ENCODE measurements at places on chromosomes 6 and 20.

DNA sequence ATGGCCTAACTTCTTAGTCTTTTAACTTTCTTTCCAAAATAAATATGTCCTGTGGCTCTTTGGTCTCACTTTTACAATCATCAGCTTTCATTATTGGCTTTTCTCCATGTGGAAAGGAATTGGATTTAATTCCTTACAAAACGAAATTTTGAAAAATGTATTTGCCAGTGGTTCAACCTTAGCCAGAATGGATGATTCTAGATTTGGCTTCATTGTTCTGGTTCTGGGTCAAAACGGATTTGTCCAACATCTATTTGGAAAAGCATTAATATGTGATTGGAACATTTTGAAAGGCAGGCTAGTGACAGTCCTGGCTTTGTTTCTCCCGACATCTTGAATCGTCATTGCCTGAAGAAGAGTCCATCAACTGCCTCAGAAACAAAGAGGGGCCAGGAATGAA, 59.2 kb downstream of the TENT5A start:
- DNase-seq = no peak

DNA sequence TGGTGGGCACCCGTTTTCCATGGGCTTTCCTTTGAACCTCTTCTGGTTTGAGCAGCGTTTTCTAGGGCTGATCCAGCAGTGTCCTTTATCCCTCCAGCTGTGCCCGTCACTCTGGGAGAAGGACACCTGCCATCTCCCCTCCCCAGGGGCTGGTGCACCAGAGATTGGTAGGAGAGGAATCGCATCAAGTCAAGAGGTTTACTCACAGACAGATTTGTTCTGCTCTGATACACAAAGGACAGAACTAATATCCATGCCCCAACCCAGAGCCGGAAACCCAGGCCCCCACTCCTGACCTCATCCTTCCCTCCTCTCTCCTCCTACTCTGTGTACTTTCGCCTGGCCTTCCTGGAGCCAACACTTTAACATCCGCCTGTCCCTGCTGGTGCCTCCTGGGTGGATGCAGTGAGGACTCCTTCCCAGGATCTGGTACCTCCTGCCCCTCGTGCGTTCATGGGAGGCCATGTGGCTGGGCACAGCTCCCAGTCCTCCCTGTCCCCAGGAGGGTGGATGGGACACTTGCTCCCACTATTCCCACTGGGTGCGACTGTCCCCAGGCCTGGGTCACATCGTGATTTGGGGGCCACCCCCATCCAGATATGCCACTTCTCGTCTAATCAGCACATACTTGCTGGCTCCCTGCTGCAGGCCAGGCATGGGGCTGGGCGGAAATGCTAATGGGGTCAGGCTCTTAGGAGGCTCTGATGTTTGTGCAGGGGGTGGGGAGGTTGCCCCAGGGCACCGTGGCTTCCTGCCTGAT, 286.3 kb downstream of the CDH4 start:
- no peak for DNase-seq

DNA sequence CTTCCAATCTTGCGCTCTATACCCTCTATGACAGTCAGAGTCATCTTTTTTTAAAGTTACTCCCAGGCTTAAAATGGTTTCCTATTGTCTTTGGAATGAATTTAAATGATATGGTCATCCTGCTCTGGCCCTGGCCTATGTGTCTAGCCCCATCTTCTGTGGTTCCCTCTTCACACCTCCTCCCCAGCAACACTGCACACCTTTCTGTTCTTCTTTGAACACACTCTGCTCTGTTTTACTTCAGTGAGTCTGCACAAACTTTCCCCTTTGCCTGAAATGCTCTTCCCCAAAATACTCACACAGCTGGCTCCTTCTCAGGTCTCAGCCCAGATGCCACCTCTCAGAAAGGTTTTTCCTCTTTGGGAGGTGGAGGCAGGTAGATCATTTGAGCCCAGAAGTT, 132.7 kb downstream of the FYN start:
- DNase-seq = no peak

GRCh38 chr20:47351643-47352331, 4.7 kb downstream of the ZMYND8 start:
- DNase-seq = no peak

GRCh38 chr6:129501740-129502660, 208.0 kb downstream of the ARHGAP18 start:
- no peak for DNase-seq

GRCh38 chr6:26420688-26421171, 18.7 kb downstream of the BTN3A1 start:
- no peak for DNase-seq

DNA sequence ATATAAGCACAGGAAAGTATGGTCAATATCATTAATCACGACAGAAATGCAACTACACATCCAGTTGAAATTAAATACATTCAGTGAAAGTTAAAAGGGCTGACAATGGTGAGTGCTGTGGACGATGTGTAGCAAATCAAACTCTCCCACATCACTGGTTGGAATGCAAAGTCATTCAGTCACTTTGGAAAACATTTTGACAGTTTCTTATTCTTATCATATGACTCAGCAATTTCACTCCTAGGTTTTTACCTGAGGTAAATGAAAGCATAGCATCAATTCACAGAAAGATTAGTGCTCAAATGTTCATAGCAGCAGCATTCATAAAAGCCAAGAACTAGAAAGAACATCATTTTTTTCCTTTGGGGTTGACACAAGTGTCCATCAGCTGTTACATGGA, 28.6 kb upstream of the SAMD5 start:
- DNase-seq = no peak

GRCh38 chr20:51763965-51764602, 4.1 kb downstream of the ATP9A start:
- peak; percentile 38 for DNase-seq

GRCh38 chr6:39892490-39893129, 41.7 kb downstream of the MOCS1 start:
- DNase-seq = peak; percentile 91

- no peak for DNase-seq
These were observed 228.8 kb downstream of the SYNDIG1 start for GRCh38 chr20:24698189-24698588.

DNA sequence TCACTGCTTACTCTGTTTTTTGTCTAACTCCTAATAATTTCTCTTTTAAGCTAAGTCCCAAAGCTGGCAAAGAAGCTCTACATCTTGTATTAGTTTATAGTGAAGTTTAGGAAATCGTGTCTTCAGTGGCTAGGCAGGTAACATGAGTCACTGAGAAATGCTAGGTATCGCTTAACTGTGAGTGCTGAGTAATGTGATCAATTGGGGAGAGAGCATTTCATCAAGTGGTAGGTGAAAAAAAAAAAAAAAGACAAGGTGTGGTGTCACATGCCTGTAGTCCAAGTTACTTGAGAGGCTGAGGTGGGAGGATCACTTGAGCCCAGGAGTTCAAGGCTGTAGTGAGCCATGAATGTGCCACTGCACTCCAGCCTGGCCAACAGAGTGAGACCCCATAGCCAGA, 125.3 kb downstream of the FAM83B start:
- DNase-seq = no peak

- DNase-seq = no peak
These were observed 13.3 kb downstream of the RSPH9 start for GRCh38 chr6:43658161-43658560.

DNA sequence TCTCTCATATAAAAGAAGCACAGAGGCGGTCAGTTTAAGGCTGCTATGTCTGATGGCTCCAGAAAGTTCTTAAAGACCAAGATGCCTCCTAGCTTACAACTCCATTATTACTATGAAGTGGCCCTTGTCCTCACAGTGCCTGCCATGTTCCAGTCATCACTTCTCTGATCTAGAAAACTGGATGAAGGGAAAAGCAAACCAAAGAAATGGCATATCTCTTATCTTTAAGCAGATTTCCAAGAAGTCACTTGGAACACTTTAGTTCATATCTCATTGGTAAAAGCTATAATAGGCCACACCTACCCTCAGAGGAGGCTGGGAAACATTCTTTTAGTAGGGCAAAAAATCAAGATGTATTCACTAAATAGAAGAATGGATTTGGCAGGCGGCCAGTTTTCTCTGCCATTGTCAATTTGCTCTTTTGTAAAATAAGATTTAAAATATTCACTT, 289.6 kb downstream of the TBC1D7 start:
- no peak for DNase-seq

- DNase-seq = no peak
These were observed 110.3 kb upstream of the TMEM170B start for GRCh38 chr6:11427091-11427722.

DNA sequence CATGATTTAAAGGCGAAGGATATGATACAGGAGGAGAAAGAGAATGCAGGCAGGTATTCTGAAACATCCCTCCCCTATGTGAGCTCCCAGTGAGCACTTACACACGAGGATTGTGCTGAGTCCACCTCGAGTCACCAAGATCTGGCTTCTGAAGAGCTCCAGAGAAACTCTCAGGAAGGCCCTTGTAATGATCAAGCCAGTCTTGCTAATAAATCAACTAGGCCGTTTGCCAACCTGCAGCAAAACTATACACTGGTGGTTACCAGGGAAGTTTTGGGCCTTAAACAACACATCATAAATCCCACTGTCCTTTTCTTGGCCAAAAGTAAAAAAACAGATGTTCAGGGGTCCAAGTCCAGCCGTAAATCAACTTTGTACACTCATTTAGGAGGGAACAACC, 79.2 kb downstream of the STXBP5 start:
- DNase-seq = peak; percentile 26

- no peak for DNase-seq
These were observed 98.9 kb downstream of the IRF4 start for GRCh38 chr6:490251-491037.

DNA sequence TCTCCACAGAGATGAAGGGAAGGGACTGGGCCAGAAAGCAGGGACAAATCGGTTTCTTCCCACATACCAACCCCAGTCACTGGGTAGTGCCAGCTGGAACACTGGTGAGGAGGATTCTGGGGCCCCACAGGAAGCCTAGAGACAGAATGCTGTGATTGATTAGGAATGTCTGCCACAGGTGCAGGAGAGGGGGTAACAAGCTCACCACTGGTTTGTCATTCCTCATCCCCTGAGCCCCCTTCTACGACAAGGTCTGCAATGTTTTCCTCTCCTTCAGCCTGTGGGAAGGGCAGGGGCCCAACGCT, 89.8 kb downstream of the PREX1 start:
- DNase-seq = no peak

- DNase-seq = peak; percentile 83
These were observed 8.2 kb upstream of the CEP250 start for GRCh38 chr20:35447082-35447789.

DNA sequence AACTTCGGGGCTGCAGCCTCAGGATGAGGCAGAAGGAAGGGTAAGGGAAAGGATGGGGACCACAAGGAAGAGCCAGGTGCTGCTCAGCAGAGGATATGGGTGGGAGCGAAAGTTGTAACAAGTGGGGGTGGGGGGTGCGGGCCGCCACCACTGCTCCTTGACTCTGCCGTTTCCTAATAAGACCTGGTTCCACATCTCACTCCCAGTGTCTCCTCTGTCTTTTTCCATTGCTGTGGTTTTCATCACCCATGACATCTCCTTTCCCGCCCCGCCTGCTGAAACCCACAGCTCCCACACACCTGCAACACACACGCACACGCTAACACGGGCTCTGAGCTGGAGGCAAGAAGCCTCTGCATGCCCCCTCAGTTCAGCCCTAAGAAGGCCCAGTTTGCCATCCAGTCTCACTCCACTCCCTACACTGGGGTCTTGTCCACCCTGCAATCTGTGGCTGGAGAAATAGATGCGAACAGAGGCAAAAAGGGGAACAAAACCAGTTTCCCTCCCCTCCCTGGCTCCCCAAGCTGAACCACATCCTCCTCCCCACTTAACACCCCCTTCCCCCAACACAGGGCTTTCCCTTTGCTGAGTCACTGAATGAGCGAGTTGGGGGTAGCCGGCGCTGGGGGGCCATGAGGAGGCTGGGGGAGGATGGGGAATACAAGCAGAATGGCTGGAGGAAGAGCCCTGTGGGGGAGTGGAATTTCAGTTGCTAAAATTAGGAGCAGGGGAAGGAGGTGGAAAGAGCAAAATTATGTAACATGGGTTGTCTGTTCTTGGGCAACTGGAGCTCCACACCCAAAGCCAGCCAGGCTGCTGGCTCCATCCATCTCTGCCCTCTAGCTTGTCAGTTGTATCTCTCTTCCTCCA, 11.5 kb downstream of the NFKBIL1 start:
- DNase-seq = peak; percentile 47

DNA sequence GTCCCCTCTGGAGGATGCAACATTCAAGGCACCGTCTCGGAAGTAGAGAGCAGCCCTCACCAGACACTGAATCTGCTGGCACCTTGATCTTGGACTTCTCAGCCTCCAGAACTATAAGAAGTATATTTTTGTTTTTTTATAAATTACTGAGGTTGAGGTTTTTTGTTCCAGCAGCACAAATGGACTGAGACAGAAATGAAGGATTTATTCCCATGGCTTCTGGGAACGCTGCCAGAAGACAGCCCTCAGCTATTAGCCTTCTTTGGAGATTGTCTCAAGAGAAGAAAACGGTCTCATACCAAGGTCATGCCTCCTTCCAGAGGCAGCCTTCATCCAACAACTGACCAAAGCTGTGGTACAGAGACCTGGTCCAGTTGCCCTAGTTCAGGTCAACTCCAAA, 85.4 kb downstream of the CHMP4B start:
- no peak for DNase-seq

GRCh38 chr6:29870104-29870503, 42.5 kb downstream of the HLA-G start:
- no peak for DNase-seq

GRCh38 chr6:54294965-54295532, 13.2 kb upstream of the TINAG start:
- DNase-seq = no peak

GRCh38 chr6:97195117-97195516, 87.9 kb downstream of the MMS22L start:
- peak; percentile 5 for DNase-seq

DNA sequence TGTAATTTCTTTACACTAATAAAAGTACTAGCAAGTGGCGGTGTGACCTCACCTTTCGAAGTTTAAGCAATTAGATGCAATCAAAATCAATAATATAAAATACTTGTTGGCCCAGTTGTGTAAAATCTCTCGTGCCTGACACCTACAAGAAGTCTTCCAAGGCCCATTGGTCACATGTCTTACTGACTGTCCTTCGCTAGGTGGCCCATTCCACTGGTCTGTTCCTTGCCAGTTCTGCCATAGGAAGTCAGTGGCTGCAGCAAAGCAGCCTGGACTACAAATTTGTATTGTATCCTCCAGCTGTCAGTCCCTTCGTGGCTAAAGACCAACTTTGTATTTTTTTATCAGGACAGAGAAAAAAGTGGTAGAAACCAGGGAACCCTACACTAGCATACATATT, 61.8 kb downstream of the CYB5R4 start:
- no peak for DNase-seq

DNA sequence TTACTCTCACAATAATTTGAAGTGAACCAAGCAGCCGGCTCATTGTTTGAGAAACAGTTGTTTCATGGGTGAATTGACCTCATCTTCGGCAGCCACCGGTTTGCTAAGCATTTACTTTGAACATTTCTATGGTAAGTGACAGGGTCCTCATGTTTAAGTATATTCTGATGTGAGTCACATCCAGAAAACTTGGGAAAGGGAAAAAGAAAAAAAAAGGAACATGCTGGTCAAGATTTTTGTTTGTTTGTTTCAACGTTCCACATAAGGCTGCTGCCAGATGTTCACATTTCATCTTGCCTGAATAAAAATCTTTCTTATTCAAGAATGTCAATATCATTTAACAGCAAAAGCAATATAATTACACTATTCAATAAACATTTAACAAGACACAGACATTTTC, 55.0 kb upstream of the EXOC2 start:
- no peak for DNase-seq

- no peak for DNase-seq
These were observed 30.6 kb upstream of the HLA-DQB1 start for GRCh38 chr6:32697031-32697430.

- DNase-seq = no peak
These were observed 12.9 kb downstream of the MDGA1 start for GRCh38 chr6:37684801-37685200.

- no peak for DNase-seq
These were observed 17.5 kb upstream of the CHRNA4 start for GRCh38 chr20:63378626-63379025.
